ENCODE measurements at places on chromosomes 4 and X.

GRCh38 chrX:80765220-80765625 lies 44.5 kb downstream of the BRWD3 start:
- DNase-seq, result no peak

GRCh38 chr4:40953283-40954087 lies 203.7 kb downstream of the NSUN7 start:
- DNase-seq, result no peak

- no peak for DNase-seq
Measured at GRCh38 chrX:44829832-44830231, 14.0 kb upstream of the DUSP21 start.

GRCh38 chr4:79211490-79211889 lies 114.4 kb downstream of the NAA11 start:
- DNase-seq, result no peak

DNA sequence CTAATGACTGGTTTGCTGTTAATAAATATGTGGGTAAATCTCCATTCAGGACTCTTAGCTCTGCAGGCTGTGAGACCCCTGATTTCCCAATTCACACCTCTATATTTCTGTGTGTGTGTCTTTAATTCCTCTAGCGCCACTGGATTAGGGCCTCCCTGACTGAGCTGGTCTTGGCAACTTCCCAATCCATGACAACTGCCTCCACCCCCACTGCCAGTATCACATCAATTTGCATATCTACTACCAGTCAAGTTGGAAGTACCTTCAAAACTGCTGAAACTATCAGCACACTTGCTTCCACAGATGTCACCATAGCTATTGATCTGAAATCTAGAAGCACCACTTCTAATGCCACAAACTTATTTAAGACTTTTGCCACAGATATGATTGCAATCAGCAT lies 27.6 kb downstream of the OPRPN start:
- no peak for DNase-seq

DNA sequence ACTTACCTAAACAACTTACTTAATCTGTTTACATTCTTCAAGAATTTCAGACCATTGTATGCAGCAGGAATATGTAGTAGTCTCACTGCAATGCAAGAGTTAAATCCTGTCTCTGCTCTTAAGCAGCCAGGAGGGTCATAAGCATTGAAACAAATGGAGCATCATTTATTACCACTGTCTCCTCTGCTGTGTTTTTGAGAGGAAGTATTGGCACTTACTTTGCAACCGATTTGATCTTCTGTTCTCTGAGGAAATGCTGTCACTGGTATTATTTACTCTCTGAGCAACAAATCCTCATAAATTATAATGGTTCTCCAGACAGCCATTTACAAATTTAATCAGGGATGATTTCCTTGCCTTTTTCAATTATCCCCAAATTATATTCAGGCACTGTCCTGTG lies 1367.1 kb downstream of the STIM2 start:
- no peak for DNase-seq

DNA sequence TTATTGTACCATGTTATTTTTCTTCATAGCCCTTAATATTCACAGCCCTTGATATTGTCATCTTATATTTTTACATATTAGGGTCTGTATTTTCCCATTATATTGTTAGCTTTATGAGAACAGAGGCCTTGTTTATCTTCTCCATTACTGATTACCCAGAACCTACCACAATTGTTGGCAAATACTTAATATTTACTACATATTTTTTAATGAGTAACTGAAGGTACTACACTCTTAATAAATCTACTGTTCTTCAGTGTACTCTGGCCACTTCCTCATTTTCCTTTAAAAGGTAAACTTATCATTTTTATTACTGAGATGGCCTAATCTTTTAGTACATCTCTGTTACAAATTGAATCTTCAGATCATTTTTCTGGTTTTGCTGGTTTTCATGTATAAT lies 133.5 kb downstream of the COL4A5 start:
- DNase-seq, result no peak

GRCh38 chr4:182629096-182629495 lies 288.1 kb downstream of the DCTD start:
- DNase-seq, result no peak

All from Caco-2 (cell line).